ENCODE measurements at places on chromosomes 1 and 21.

DNA sequence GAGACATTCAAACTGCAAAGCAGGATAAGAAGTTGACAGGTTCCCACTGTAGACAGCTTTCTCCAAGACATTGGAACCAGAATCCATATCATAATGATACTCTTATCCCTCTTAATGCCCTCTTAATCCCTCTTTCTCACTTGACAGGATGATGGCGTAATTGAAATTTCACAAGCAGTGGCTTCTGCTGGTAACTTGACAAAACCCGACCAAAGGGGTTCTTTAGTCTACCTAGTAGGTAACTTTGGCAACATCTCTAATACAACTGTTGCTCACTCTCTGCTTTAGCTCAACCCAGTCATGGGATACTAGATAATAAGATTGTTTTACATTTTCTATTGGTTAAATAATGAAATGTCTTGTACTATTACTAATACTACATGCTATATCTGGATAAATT is 34.7 kb downstream of the S100A10 start:
- no peak for DNase-seq

- no peak for DNase-seq
Observed at GRCh38 chr21:38819719-38820159, 14.0 kb downstream of the ETS2 start.

- no peak for DNase-seq
Observed at GRCh38 chr21:45405819-45406762, 1.1 kb downstream of the COL18A1 start.

GRCh38 chr1:205249651-205250050 is 21.9 kb downstream of the TMCC2 start:
- no peak for DNase-seq

DNA sequence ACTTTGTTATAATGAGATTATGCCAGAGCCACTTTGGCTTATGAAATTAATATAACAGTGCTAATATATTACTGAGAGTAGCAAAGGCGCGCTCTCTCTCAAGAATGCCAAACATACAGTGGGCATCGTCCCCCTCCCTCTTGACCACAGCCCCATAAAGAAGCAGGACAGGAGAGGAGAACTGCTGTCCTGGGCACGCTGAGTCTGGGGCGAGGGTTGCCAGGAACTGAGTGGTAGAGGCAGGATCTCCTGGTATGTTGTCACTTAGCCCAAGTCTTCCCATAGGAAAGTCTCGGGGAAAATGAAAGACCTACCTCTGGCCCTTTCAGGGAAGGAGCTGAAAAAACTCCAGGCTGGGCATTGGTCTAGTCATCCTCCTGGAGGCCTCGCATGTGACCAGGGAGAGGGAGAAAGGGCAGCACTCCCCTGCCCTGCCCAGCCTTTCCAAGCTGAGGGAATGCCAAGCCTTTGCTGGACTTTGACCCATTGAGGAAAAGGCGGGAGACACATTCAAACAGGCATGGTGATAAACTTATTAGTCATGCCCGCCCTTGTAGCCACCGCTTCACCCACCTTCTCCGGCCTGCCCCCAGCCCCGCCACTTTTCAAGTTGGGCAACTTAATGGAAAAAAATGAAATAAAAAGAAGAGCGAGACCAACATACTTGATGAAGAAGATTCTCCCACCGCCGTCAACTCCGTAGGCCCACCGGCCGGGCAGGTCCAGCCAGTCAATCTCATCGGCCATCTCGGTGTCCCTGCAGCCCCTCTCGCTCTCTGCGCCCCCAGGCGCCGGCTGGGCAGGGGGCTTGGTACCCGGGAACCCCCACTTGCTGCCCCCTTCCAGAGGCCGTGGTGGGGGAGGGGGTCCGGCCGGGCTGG is 17.4 kb upstream of the PLEKHA6 start:
- no peak for DNase-seq

GRCh38 chr1:178821134-178821866 is 49.6 kb downstream of the ANGPTL1 start:
- DNase-seq: no peak

DNA sequence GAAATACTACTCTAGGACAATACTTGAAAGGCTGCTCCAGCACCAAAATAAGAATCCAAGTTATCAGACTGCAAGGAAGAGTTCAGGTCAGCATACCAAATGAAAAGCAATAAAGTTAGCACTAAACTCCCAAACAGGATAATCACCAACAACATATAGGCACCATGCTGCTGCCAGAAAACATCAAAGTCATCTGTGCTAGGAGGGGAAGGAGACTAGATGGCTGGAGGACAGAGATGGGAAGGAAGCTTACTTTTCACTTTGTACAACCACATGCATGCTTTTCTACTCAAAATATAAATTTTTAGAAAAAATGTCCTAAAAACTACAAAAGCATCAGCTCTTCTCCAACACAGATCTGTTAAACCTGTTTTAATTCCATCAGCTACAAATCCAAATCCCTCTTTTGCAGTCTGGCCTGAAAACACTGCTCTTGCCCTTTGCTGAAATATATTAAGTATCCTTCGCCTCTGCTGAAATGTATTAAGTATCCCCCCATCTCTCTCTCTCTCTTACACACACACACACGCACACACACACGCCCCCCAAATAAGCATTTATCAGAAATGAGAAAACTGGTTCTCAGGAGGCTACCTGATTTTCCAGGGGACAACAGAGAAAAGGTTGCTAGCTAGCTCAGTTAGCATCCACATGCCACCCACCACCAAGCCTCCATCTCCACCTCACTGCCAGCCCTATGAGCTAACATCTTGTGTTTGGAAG is 1.5 kb downstream of the GATAD2B start:
- no peak for DNase-seq

DNA sequence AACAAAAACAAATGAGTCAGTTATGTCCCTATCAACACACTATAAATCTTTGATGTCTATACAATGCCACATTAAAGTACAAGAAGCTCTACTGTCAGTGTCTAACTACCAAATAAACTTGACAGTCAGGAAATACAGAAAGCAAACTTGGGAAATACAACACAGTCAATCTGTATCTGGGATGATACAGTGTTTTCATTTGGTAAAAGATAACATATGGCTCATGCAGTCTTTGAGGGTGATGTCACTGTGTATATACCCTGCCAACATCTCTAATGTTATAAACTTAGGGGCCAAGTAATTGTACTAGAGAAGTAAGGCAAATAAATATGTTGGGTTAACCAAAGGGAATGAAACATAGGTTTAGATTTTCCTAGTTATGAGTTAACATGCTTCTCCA is 552.5 kb upstream of the ADAMTS5 start:
- DNase-seq: no peak

GRCh38 chr1:9992910-9993309 is 4.1 kb upstream of the RBP7 start:
- no peak for DNase-seq

- DNase-seq: no peak
Observed at GRCh38 chr21:42829954-42830353, 49.4 kb downstream of the WDR4 start.

- DNase-seq: no peak
Observed at GRCh38 chr1:214979191-214979590, 103.3 kb upstream of the KCNK2 start.

DNA sequence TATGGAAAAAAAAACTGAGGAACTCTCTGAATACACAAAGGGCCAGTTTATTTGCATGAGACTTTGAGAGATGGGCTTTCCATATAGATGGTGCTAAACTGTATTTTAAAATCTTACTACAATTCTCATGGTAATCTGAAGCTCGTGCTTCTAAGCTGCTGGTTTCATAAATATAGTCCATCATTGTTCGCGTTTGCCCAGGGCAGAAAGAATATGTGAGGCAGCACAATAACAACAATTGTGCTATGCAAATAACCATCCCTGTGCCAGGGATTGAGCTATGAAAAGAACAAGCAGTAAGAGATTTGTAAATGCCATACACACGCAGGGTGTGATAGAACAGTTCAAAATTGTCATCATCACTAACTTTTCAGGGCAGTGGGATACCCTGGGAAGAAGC is 4.9 kb upstream of the EPS15 start:
- DNase-seq: no peak

DNA sequence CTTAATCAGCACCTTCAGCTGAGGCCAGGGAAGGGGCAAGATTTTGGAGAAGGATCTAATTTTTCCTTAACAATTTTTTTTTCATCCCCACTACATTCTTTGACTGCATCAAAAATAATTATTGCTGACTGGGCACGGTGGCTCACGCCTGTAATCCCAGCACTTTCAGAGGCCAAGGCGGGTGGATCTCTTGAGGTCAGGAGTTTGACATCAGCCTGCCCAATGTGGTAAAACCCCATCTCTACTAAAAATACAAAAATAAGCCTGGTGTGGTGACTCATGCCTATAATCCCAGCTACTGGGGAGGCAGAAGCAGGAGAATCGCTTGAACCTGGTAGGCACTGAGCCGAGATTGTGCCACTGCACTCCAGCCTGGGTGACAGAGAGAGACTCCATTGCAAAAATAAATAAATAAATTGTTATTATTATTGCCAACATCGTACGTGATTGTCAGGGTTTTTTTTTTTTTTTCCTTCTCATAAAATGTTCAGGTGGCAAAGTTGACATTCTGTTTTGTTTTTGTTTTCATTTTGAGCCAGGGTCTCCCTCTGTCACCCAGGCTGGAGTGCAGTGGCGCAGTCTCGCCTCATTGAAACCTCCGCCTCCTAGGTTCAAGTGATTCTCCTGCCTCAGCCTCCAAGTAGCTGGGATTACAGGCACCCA is 37.3 kb upstream of the MORC3 start:
- no peak for DNase-seq

DNA sequence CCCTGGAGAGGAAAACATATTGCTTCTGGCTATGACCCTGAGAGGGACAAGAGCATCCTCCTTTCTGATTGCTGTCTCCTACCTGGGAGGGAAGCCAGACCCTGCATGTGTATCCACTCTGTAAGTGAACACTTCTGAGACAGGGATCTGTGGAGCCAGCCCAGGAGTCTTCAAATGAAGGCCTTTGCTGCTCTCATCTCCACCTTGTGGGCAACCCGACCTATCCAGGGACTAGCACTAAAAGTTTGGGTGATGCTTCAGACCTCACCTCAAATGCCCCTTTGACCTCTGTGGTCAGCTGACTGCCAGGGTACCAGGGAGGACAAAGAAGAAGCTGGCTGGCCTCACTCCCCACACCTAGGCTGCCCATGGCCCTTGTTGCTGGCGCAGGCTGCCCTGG is 64.7 kb downstream of the KCND3 start:
- no peak for DNase-seq

- DNase-seq: no peak
Observed at GRCh38 chr1:78009836-78010235, 5.1 kb downstream of the DNAJB4 start.

- DNase-seq: no peak
Observed at GRCh38 chr1:110976089-110976488, 12.4 kb upstream of the LRIF1 start.

DNA sequence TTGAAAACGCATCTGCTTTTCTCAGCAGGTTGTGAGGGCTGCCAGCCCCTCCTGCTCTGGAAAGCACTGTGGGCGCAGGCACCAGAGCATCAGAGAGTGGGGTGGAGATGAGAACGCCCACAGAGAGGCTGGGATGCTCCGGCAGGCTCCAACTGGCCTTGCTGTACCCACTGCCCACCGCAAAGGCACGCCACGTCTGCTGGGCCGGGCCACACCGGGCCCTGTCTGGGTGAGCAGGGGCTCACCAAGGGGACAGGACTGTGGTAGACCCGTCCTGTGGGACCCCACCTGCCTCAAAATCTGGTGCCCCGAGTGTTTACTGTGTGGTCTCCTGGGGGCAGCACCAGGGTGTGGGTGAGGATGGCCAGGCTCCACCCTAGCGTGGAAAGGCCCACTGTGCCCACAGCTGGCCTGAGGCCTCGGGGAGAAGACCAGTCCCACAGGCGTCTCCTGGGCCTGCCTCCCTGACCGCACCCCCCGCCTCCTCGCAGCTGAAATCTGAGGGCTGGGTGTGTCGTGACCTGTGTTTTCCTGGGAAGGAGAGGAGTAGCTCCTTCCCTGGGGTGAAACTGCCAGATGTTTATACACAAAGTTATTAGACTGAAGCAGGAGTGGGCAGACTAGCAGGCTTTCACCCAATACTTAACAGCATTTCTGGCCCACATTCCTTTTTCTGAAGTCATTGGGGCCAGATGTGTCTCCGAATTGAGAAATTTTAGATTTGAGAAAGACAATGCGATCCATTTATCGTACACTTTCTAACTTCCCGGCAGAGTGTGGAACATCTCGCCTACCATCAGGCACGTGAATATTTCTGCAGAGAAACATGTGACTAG is 53.8 kb downstream of the STUM start:
- no peak for DNase-seq

DNA sequence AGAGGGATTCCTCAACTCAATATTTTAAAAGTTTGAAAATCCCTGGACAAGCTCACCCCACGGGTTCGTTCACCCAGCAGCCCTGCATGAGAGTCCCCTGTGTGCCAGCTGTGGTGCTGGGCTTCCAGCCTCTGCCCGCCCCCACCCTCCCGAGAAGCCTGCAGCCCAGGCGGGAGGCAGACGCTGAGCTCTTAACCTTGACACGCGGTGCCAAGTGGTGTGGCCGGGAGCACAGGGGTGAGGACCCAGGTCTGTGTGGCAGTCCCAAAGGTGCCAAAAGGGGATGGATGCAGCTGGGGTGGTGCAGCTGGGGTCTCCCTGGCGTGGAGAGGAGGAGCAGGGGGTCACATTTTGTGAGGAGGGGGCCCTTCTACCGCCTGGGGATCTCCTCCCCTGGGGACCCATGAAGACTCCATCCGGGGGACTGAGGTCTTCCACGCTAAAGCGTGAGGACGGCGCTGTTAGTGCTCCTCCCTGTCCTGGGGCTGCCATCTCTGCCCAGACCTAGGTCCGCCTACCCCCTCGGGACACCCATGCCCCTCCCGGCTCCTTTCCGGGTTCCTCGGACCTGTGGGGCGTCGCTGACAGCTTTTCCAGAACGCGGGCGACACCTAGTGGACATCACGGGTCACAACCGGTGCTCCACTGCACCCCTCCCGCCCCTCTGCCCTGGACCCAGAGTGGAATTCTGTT is 12.9 kb downstream of the PLA2G2F start:
- no peak for DNase-seq

DNA sequence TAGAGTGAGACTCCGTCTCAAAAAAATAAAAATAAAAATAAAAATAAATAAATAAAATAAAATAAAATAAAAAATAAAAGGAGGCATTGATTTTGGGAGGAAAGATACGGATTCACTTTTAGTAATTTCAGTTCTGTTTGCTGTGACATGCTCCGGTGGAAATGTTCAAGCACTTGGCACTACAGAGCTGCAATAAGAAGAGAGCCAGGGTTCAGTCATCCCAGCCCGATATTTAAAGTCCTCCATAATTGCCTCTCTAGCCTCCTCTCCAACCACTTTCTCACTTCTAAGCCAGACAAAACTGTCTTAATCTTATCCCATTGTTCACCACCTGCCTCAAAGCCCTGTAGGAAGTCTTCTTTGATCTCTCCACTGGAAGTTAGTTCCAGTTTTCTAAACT is 55.0 kb upstream of the MACF1 start:
- no peak for DNase-seq

DNA sequence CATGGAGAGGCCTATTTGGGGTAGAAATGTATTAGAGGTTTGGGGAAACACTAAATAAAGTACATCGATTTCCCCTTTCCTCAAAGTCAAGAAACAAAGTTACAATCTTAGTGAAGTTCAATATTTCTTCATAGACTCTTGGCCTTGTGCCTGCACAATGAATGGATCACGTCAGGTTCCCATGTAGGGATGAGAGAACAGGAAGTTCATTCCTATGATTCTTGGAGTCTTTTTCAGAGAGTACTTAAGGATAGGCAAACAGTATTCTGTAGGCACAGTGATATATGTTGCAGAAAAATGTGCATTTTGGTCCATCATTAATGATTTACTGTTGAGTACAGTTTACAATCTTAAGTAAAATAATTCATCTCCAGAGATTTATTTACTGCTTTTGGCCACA is 275.5 kb downstream of the RGS7 start:
- DNase-seq: no peak

Measured in left renal cortex interstitium (tissue), 4 donors.